SW480 (cell line): ENCODE measurements at places on chromosomes 7 and 10.
A peak's percentile ranks its signal among the peaks of the same experiment; 100 is the strongest.

GRCh38 chr10:122132882-122133565 is 138.1 kb upstream of the BTBD16 start:
- no peak for DNase-seq

- DNase-seq = no peak
These were observed 16.3 kb upstream of the CYREN start for GRCh38 chr7:135186841-135187253.

DNA sequence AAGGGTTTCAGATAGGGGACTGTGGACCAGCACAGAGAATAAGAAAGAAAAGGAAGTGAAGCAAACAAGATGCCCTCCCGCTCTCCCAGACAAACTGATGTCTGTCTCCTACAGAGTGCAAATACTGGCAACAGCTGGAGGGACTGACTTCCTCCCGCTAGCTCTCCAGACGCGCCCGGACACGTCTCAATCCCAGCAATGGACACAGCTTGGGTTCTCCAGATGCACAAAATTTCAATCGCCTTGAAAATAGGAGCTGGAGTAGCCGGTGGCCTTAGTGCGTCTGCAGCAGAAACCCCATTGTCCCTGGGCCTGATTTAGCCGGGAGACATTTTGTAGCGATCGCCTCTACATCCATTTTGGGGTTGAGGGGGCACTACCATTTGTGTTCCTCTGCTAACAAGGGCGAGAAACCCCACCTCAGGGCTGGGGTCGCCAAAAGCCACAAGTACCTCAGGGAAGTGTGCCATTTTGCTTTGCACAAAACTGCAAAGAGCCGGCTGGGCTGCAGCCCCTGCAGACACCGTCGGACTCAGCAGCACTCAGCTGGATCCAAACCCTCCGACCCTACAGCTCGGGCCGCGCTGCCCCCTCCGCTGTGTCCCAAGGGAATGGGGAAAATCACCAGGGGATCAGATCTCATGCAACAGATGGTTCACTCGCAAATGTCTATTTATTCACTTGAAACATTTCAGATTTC is 5.9 kb downstream of the CPA2 start:
- DNase-seq = no peak

GRCh38 chr10:96587264-96588059 is 650 bp upstream of the TM9SF3 start:
- peak; percentile 82 for DNase-seq

GRCh38 chr10:114893251-114893650 is 44.7 kb upstream of the TRUB1 start:
- DNase-seq = peak; percentile 23
